Stimulated activated CD4-positive, alpha-beta T cell treated with anti-CD3 and anti-CD28 coated beads, Interleukin-4, amount 100 ng/mL, for 1 hour (primary cell): ENCODE measurements at places on chromosomes 5 and 9.

DNA sequence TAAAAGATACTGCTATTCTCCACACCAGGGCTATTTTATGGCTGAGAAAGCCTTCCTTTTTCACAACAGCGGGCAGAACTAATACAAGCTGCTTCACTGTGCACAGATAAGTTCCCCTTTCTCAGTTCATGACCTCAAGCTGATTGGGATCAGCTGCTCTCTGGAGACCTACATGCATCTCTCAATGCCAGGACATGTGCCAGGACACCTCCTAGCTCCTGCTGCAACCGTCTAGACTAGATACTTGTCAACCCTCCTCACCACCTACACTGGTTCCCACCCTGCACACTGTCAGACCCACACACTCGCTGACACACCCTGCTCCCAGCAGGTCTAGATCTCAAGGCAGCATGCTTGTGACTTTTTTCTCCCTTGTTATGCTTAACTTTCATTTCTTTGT, 39.8 kb downstream of the STARD4 start:
- DNase-seq, result no peak

GRCh38 chr5:54671111-54671531, 153.6 kb downstream of the SNX18 start:
- no peak for DNase-seq

GRCh38 chr9:122058709-122059108, 34.4 kb downstream of the TTLL11 start:
- no peak for DNase-seq

DNA sequence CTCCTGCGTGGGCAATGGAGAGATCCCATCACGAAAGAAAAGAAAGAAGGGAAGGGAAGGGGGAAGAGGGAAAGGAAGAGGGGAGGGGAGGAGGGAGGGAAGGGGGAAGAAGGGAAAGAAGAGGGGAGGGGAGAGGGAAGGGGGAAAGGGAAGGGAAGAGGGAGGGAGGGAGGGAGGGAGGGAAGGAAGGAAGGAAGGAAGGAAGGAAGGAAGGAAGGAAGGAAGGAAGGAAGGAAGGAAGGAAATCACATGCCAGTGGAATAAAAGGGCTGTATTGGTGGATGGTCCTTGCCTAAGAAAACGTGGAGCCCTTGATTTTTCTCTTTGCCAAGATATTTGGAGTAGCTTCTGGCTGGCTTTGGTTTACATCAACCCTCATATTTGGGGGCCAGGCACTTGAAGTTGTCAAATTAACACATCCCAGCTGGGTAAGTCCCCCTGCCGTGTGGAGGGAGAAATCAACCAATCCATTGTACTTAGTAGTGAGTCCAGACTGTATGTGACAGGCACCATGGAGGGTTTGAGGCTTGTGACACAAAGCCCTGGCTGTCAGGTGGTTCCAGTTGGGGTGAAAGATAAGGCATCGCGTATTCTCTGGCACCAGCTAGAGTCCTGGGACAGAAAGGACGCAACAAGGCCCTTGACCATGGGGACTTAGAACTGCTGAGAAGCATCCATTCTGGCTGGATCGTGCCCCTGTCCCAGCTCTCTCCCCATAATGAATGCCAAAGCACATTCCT, 23.7 kb downstream of the IDNK start:
- no peak for DNase-seq

DNA sequence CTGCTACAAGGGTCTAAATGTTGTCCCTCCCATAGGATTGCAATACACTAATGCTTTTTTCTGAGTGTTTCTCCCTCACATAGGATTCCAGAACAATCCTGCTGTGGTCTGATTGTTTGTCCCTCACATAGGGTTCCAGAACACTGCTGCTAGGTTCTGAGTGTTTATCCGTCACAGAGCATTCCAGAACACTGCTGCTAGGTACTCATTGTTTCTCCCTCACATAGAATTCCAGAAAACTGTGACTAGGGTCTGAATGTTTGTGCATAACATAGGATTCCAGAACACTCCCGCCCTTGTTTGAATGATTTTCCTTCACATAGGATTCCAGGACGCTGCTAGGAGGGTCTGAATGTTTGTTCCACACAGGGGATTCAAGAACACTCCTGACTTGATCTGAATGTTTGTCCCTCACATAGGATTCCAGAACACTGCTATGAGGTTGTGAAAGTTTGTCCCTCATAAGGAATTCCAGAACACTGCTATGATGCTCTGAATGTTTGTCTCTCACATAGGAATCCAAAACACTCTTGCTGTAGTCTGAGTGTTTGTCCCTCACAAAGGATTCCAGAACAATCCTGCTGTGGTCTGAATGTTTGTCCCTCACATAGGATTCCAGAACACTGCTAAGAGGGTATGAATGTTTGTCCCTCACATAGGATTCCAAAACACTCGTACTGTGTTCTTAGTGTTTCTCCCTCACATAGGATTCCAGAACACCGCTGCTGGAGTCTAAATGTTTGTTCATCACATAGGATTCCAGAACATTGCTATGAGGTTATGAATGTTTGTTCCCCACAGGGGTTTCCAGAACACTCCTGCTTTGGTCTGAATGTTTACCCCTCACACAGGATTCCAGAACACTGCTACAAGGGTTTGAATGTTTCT, 213.5 kb downstream of the FOXD4L6 start:
- DNase-seq, result no peak

- DNase-seq, result no peak
Measured at GRCh38 chr9:7169717-7170389, 412.1 kb downstream of the KDM4C start.

GRCh38 chr5:111453747-111454146, 58.6 kb downstream of the STARD4 start:
- DNase-seq, result no peak

DNA sequence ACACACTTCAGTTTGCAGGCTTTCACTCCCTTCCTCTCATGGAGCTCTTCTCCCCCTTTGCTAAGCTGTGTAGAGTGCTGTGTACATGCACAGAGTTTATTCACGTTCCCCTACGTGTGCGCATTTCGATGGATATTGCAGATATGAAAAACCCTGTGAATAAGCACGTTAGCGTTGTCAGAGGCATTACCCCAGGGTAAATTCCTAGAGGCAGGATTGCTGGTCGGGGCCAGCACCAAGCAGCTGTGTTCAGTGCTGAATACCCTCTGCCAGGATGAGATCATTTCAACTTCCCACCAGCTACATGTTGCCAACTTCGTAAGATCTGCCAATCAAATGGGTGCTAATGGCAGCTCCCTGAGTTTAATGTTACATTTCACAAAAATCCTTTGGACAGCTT, 172.3 kb upstream of the PPP1R26 start:
- no peak for DNase-seq

DNA sequence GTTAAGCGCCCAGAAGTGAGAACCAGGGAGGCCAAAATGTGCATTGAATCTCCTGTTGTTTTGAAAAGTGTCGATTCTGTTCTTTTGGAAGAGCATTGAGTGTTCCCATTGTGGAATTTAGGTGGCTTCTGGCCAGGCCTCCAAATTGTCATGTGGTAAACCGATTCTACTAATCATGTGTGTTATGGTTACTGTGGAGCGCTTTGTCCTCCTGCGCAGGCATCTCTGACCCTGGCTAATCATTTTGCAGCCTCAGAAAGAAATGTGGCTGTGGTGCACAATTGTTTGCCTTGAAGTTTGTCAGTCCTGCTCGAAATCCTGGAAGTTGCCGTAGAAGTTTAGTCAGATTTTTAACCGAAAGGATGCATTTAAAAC, 121.3 kb downstream of the RASGRF2 start:
- no peak for DNase-seq

- DNase-seq, result no peak
Measured at GRCh38 chr5:165209101-165209727, 1703.8 kb downstream of the MAT2B start.

DNA sequence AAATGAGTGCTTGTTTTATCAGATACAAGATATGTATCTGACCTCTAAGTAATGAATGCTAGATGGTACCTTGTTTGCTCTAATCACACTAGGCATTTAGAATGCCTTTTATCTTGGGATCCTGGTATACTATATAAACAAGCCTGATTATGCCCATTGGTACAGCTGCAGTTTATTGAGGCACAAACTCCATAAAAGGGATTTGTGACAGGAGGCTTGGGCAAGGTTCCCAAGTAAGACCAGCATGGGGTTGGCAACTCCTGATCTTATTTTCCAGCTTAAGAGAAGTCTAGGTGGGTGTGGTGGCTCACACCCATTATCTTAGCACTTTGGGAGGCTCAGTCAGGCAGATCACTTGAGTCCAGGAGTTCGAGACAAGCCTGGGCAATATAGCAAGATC, 93.9 kb upstream of the DMRT1 start:
- DNase-seq, result no peak

GRCh38 chr9:1837453-1838084, 177.6 kb upstream of the SMARCA2 start:
- DNase-seq, result no peak

DNA sequence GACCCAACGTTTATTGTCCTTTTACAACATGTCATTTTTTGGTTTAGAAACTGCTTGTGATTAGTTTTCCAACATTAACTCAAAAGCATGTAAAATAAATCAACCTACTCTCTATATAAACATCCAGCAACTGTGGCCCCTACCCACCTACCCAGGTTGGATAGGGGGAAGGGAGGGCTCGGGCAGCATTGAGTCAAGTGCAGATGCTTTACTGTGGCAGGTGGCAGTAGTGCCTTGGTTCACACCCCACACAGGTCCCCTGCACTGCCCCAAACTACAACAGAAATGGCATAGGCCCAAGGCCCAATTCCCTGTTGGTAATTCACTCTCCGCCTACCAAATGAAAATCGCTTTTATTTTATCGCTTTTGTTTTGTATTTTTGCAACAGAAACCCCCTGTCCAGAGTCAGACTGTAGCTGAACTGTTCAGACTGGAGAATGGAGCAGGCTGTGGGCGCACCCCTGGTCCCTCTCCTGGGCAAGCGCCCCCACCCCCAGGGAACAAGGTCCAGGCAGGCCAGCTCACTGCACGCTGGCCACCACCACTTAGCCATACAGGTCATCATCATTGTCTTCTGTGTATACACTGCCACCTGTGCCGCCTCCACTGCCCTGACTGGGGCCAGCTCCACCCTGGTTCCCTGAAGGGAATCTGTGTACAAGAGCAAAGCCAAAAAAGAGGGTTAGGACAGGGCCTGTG, 15.7 kb downstream of the VCP start:
- no peak for DNase-seq

DNA sequence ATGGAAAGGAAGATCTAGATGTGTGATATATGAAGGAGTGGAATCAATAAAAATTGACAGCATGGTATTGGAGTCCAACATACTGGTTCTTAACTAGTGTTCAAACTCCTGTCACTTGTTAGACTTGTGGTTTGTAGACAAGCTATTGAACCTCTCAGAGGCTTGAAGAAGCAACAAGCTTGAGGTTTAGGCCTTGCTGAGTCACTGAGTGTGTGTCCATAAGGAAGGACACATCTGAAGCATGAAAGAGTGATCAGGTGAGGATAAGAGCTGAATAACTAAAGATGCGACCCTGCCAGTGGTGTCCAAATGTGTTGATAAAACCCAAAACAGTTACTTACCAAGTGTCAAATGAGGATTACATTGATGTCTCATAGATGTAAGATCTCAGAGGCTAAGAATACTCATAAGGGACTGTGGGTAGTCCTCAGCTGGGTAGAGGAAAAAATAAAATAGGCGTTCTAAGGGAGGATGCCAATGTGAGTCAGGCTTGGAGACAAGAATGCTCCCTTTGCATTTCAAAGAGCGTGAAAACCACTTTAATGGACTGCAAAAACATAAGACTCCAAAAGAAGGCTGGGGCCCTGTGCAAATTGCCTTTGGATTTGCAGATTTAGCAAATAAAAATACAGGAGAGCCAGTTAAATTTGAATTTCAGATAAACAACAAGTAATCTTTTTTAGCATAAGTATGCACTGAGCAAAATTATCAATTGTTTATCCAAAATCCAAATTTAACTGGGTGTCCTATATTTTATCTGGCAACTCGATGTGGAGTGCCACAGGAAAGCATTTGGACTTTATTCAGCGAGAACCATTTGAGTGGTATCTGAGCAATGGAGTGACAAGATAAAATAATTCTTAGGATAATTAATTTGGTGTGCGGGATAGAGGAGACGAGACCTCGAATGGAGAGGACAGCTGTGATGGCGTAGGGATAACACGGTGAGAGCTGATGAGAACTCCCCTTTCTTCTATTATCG, 757.3 kb upstream of the WWC1 start:
- no peak for DNase-seq

DNA sequence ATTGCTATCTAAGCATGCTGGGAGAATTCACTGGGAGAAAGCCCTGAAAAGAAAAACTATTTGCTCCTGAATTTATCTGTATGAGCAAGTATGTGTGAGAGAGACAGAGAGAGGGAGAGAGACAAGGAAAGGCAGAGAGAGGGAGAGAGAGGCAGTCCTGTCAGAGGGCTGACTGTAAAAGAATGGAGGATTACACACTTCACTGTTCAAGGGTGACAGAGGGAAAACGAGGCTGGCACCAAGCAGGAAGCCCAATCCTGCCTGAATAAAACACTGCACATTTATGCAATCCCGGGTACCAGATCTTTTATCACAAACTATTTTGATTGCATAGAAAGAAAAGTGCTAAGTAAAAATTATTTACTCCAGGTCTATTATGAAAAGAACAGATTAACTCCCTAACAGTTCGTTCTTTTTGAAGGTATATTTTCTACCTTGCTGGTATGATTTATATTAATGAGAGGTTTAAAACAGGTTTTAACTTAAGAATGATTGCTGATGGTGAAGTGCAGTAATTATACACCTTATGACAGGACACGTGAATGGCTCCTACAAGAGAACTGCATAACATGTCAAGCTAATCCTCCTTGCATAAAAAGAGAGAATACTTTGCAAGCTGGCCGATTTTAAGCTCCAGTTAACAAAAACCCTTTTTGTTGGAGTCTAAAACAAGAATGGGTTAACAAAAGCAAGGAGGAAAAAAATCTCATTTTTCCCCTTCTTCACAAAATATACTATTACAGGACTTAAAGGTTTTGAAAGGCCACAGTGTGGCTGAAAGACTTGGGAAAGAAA, 82.5 kb downstream of the NFIB start:
- no peak for DNase-seq

DNA sequence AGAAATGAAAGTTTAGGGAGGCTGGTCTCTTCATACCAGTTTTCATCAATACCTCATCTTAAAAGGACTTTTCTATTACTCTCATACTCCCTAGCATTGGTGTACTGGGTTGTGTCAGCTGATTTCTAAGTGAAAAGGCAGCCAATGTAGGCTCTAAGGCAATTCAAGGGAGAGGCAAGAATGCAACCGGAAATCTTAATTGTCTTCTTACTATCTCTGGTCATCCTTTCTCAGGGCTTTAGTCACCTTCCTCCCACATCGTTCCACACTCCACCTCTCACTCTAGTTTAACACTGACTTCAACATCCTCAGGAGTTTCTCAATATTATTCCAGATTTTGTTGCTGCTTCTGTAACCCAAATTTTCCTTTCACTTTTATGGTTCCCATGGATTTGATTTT, 281.8 kb upstream of the RFX3 start:
- no peak for DNase-seq
